ENCODE measurements at places on chromosomes 3 and 15. TPM values are rescaled to one million over a fixed set of nuclear protein-coding genes. Genes with fewer than 3 reads are reported as not detected.

GRCh38 chr3:72538070-72538745, 310.0 kb downstream of the SHQ1 start:
- H3K27me3 ChIP-seq = no peaks in the 10 kb centered on the region
- H3K4me3 ChIP-seq = no peak overlapping the region
- H3K4me1 ChIP-seq = no peaks in the 10 kb centered on the region

GRCh38 chr3:30626443-30627180, 20.2 kb downstream of the TGFBR2 start:
- no peak for DNase-seq
- H3K4me1 ChIP-seq = peaks cover 100% of the 10 kb centered on the region
- no peaks in the 10 kb centered on the region for H3K27me3 ChIP-seq
- no peak overlapping the region for H3K4me3 ChIP-seq

DNA sequence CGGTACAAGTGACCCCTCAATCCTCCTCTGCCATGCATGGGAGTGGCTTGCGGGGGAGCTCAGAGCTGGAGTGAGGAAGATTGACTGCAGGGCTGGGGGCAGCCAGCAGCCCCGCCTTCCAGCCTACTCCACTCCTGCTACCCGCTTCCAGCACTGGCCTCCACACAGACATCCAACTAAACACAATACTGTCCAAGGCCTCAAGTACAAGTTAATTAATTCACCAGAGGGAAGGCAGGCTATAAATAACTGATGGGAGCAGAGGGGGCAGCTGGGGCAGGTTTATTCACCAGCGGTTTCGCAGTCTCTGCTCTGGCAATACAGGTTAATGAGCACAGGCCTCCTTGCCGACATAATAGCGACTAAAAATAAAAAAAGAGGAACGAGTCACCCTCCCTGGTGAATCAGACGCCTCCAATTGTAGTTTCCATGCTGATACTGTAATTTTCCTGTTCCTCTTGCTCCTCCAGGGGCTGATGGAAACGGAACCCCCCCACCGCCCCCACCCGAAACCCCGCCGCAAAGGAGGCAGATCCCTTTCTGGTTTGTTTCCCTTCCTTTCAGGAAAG, 166.4 kb upstream of the TLE3 start:
- no peak for DNase-seq
- H3K36me3 ChIP-seq = no peaks in the 10 kb centered on the region
- peaks cover under 1% of the 10 kb centered on the region for H3K4me1 ChIP-seq
- H3K27me3 ChIP-seq = 0 out of 2 replicates have a peak, but pooled peaks cover 1% of the 10 kb centered on the region
- no peak overlapping the region for H3K4me3 ChIP-seq

DNA sequence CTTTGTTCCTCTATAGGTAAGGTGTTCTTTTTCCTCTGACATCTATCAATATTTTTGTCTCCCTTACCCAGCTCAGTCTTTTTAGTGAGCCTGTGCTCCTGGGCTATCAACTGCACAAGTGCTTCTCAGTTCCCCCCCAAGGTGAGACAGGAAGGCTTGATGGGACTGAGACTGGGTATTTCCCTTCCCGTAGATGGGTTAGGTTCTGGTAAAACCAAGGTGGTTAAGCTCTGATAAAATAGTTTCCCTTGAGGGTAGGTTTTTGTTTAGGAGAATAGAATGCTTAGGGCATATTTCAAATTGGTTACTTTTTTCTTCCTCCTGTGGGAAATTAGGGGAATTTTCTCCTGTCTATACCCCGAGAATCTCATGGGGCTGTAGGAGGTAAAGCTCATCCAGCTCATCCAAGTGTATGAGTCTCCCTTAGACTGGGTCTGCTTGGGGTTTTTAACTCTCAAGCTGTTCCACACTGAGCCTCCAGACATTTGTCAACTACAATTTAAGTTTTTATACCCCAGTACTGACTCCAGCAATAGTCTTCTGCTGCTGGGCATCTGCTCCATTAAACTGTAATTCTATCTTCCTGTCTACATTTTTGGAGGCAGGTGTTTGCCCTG, 44.9 kb downstream of the OXSR1 start:
- H3K36me3 ChIP-seq = peaks cover 11% of the 10 kb centered on the region
- H3K4me3 ChIP-seq = no peak overlapping the region
- DNase-seq = no peak
- H3K27me3 ChIP-seq = no peaks in the 10 kb centered on the region
- no peaks in the 10 kb centered on the region for H3K4me1 ChIP-seq

- no peak overlapping the region for H3K27ac ChIP-seq
- DNase-seq = no peak
- no peak overlapping the region for H3K4me3 ChIP-seq
- peaks cover 15% of the 10 kb centered on the region for H3K4me1 ChIP-seq
These were observed 13.3 kb downstream of the CAV3 start for GRCh38 chr3:8746780-8747345.

- no peak overlapping the region for H3K27ac ChIP-seq
- no peak for DNase-seq
- peaks cover 6% of the 10 kb centered on the region for H3K27me3 ChIP-seq
- H3K4me1 ChIP-seq = peaks cover 10% of the 10 kb centered on the region
- H3K36me3 ChIP-seq = no peaks in the 10 kb centered on the region
These were observed 113.4 kb downstream of the SLC49A4 start for GRCh38 chr3:122908251-122908650.

DNA sequence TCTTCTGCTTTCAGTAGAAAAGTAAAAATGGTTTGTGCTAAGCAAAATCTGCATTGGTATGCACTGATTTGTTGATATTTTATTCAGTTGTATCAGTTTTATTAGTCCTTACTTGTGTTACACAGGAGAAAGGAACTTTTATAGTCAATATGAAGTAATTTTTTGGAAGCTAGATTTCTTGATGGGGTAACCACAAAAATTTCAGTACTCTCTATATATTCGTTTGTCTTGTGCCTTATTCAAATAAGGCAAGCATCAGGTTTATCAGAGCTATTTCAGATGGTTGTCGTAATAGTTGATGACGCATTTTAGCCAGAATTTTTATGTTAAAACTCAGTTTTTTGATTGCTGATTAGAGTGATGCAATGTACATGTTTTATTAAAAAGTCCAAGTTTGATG, 50.7 kb upstream of the NIPA1 start:
- no peak for DNase-seq
- H3K4me1 ChIP-seq = no peaks in the 10 kb centered on the region
- no peaks in the 10 kb centered on the region for H3K27me3 ChIP-seq
- no peaks in the 10 kb centered on the region for H3K36me3 ChIP-seq
- no peak overlapping the region for H3K27ac ChIP-seq

DNA sequence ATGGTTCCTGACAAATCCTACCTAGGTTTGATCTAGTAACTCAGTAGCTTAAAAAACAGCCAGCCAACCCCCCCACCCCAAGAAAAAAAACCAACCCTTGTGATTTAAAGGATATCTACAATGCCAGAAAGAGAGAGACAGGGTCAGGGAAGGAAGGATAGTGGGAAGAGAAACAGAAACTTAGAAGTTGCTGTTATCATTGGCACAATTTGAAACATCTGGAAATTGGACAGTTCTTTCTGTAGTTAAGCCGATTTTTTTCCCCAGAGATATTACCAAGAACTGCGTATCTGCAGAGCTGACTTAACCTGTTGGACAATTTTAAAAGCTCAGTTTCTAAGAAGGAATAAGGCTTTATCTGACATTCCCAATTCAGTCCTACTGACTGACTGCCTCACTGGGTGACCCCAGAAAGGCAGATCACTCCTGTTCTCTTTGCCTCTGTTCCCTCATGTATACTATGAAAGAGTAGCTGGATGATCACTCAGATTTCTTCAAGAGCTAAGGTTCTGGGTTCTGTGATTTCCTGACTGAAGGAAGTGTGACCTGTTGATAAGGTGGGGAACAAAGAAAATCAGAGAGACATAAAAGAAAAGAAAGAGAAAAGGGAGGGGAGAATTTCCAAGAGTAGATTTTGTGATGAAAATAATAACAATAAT, 128.3 kb downstream of the MAP2K5 start:
- H3K4me3 ChIP-seq = no peak overlapping the region
- DNase-seq = no peak
- H3K4me1 ChIP-seq = no peaks in the 10 kb centered on the region
- H3K27me3 ChIP-seq = no peaks in the 10 kb centered on the region
- no peaks in the 10 kb centered on the region for H3K36me3 ChIP-seq
- no peak overlapping the region for H3K27ac ChIP-seq

DNA sequence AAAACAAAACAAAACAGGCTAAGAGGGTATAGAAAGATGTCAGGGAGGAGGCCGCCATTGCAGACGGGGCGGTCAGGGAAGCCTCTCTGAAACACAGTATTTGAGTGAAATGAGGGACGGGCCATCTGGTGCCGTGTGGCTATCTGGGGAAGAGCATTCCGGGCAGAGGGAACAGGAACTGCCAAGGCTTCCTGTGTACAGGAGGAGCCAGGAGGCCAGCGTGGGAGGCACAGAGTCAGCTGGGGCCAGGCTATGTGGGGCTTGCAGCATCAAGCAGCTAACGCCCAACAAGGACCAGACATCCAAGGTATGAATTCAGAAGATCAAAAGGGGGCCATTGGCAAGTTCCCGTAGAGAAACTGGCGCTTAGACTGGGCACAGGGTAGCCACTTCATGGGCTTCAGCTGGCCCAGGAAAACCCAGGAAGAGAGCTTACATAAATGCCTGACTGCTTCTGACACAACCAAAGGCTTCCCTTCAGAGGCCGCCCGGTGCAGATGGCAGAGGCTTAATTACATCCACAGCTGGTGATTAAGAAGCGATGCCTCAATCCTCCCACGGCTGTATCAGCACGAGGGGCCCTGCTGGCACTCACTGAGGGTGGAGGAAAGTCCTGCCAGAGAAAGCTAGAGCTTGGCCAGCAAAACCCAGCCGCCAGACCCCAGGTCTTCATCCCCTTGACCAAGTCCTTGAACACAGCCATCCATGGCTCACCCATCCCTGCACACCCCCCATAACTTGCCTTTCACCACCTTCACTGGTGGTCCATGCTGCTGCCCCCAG, 144.9 kb downstream of the MEGF11 start:
- no peak overlapping the region for H3K4me3 ChIP-seq
- no peak overlapping the region for H3K27ac ChIP-seq
- DNase-seq = no peak
- no peaks in the 10 kb centered on the region for H3K36me3 ChIP-seq

The SLITRK3 gene
- not detected for polyA plus RNA-seq

DNA sequence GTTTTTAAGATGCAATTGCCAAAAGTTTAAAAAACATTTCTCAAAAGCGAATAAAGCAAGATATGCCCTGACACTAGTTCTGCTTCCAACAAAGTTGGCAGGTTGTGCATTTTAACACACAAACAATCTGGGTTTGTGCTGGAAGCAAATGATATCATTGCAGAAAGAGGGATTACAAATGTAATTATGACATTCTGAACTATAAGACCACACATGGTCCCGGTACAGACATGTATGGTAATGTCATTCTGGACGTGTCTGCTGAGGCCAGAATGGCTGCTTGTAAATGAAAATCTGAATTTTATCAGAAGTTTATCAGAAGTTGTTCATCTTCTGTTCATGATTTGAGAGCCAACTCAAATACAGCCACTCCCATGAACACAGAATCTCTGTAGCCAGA, 10.7 kb downstream of the TMC3 start:
- DNase-seq = no peak
- no peak overlapping the region for H3K4me3 ChIP-seq
- H3K4me1 ChIP-seq = no peaks in the 10 kb centered on the region

The RASGRF1 gene
- 1.2 TPM for polyA plus RNA-seq

The UCN2 gene
- polyA plus RNA-seq = 1.5 TPM

GRCh38 chr15:62950462-62950931, 92.0 kb upstream of the TPM1 start:
- no peak for DNase-seq
- no peak overlapping the region for H3K4me3 ChIP-seq
- peaks cover 20% of the 10 kb centered on the region for H3K27me3 ChIP-seq
- no peaks in the 10 kb centered on the region for H3K36me3 ChIP-seq

The STRA6 gene
- polyA plus RNA-seq = 1.6 TPM

The SLC28A1 gene
- 5.8 TPM for polyA plus RNA-seq

GRCh38 chr15:63367390-63367789, 14.3 kb downstream of the CA12 start:
- H3K4me1 ChIP-seq = 0 out of 2 replicates have a peak, but pooled peaks cover 4% of the 10 kb centered on the region
- DNase-seq = no peak
- H3K4me3 ChIP-seq = no peak overlapping the region
- H3K27ac ChIP-seq = no peak overlapping the region

GRCh38 chr3:56611364-56611763, 54.4 kb downstream of the CCDC66 start:
- H3K27me3 ChIP-seq = no peaks in the 10 kb centered on the region
- H3K27ac ChIP-seq = no peak overlapping the region
- no peaks in the 10 kb centered on the region for H3K4me1 ChIP-seq

The UBE2Q2 gene
- polyA plus RNA-seq = 10.6 TPM

DNA sequence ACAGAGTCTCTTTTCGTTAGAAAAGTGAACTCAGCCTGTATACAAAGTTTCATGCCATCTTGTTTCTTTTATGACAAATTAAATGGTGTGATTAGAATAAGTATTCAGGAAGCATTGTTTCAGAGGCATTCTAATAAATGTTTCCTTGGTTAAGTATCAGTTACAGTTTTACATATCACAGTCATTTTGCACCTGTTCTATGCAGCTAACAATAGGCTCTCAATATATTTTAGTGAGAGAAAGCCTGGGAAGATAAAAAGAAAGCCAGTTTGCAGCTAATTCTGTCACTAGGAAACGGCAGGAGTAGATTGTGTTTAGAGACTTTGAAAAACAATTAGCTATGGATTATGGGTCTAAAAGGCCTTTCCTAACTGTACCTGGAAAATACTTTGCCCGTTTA, 252.8 kb downstream of the ZIC1 start:
- no peak for DNase-seq
- no peak overlapping the region for H3K27ac ChIP-seq
- no peaks in the 10 kb centered on the region for H3K4me1 ChIP-seq
- no peak overlapping the region for H3K4me3 ChIP-seq
- H3K36me3 ChIP-seq = no peaks in the 10 kb centered on the region

GRCh38 chr3:114527036-114527644, 233.3 kb downstream of the TIGIT start:
- no peaks in the 10 kb centered on the region for H3K36me3 ChIP-seq
- H3K27me3 ChIP-seq = no peaks in the 10 kb centered on the region
- H3K4me3 ChIP-seq = no peak overlapping the region
- peaks cover 4% of the 10 kb centered on the region for H3K4me1 ChIP-seq
- DNase-seq = peak; percentile 9
- H3K27ac ChIP-seq = no peak overlapping the region

The LRTM1 gene
- not detected for polyA plus RNA-seq

GRCh38 chr3:12708584-12709192, 44.8 kb upstream of the RAF1 start:
- no peak overlapping the region for H3K4me3 ChIP-seq
- H3K36me3 ChIP-seq = no peaks in the 10 kb centered on the region
- H3K4me1 ChIP-seq = 0 out of 2 replicates have a peak, but pooled peaks cover 2% of the 10 kb centered on the region
- H3K27ac ChIP-seq = no peak overlapping the region
- peaks cover 3% of the 10 kb centered on the region for H3K27me3 ChIP-seq

GRCh38 chr3:126555795-126556636, 2.7 kb downstream of the C3orf22 start:
- no peak overlapping the region for H3K4me3 ChIP-seq
- no peak overlapping the region for H3K27ac ChIP-seq
- peaks cover 43% of the 10 kb centered on the region for H3K27me3 ChIP-seq
- no peaks in the 10 kb centered on the region for H3K36me3 ChIP-seq
- H3K4me1 ChIP-seq = no peaks in the 10 kb centered on the region
- DNase-seq = no peak

- peaks cover 31% of the 10 kb centered on the region for H3K4me1 ChIP-seq
- no peaks in the 10 kb centered on the region for H3K36me3 ChIP-seq
- DNase-seq = no peak
- no peak overlapping the region for H3K4me3 ChIP-seq
- H3K27me3 ChIP-seq = no peaks in the 10 kb centered on the region
These were observed 2.1 kb downstream of the FYCO1 start for GRCh38 chr3:45993421-45994027.

Measured in HepG2 (cell line).